ENCODE measurements at places on chromosomes 3 and 15. TPM values are rescaled to one million over a fixed set of nuclear protein-coding genes. Genes with fewer than 3 reads are reported as not detected.

The CLDN11 gene
- total RNA-seq: not detected

The SLC6A20 gene
- not detected for total RNA-seq

The LRRN1 gene
- total RNA-seq: 0.44 TPM

The ESYT3 gene
- total RNA-seq: not detected

The ATP10A gene
- total RNA-seq: 16.1 TPM

The TRIM42 gene
- total RNA-seq: not detected

The RFT1 gene
- 12.9 TPM for total RNA-seq

The MYEF2 gene
- total RNA-seq: 19.0 TPM

The IL5RA gene
- total RNA-seq: 3.7 TPM

The GOLGA8T gene
- total RNA-seq: not detected

The PRRT3 gene
- 4.7 TPM for total RNA-seq

The ACP3 gene
- total RNA-seq: not detected

The ZNF660 gene
- total RNA-seq: not detected

The MELTF gene
- total RNA-seq: 1.4 TPM

The GOLGA8Q gene
- total RNA-seq: 0.52 TPM

The UMPS gene
- 11.7 TPM for total RNA-seq

The SAMD7 gene
- not detected for total RNA-seq

The IFT122 gene
- total RNA-seq: 19.3 TPM

The HTR3E gene
- total RNA-seq: not detected

The GRK7 gene
- not detected for total RNA-seq

The PTPN23 gene
- 54.2 TPM for total RNA-seq

The GTF2E1 gene
- total RNA-seq: 14.7 TPM

The COL6A5 gene
- not detected for total RNA-seq

The PARP15 gene
- total RNA-seq: 87.0 TPM

The EXD1 gene
- not detected for total RNA-seq

The GABRR3 gene
- total RNA-seq: not detected

The TXNRD3 gene
- 0.47 TPM for total RNA-seq

The VGLL3 gene
- 0.05 TPM for total RNA-seq

The CHP1 gene
- total RNA-seq: 34.7 TPM

The POPDC2 gene
- total RNA-seq: 5.5 TPM

The PPP1R14D gene
- total RNA-seq: not detected

The ARGFX gene
- not detected for total RNA-seq

Data from CD4-positive, CD25-positive, alpha-beta regulatory T cell (primary cell).